ENCODE measurements at places on chromosomes 12 and 14. TPM values are rescaled to one million over a fixed set of nuclear protein-coding genes. Genes with fewer than 3 reads are reported as not detected.

ACAD10 gene
- total RNA-seq = 13.6 TPM

KERA gene
- not detected for total RNA-seq

RNASE3 gene
- total RNA-seq = not detected

C12orf54 gene
- not detected for total RNA-seq

PPP4R4 gene
- not detected for total RNA-seq

ANHX gene
- not detected for total RNA-seq

IL22 gene
- not detected for total RNA-seq

CLEC1B gene
- total RNA-seq = not detected

LHX5 gene
- total RNA-seq = not detected

PLCZ1 gene
- not detected for total RNA-seq

TCL1A gene
- 0.43 TPM for total RNA-seq

AGAP2 gene
- 23.5 TPM for total RNA-seq

CELA1 gene
- total RNA-seq = not detected

COX8C gene
- total RNA-seq = not detected

- DNase-seq = no peak
Measured at GRCh38 chr14:86012461-86012860, 482.5 kb downstream of the FLRT2 start.

- no peak for DNase-seq
Measured at GRCh38 chr14:99360774-99361595, 89.0 kb upstream of the BCL11B start.

DNA sequence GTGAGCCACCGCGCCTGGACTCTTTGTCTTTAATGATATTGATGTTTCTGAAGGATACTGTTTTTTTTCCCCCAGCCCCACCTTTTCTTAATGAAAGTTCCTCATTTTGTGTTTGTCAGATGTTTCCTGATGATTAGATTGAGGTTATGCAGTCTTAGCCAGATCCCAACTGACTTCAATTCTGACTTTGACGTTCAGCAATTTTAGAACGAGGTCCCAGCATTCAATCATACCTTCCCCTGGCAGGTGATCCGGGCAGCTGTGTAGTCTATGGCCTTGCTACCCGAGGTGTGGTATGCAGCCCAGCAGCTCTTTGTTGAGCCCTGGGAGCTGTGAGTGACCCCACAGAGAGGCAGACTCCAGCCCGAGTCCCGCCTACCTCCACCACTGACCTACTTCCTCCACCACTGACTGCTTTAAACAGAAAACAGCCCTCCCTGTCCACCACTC lies 82.7 kb downstream of the LGMN start:
- no peak for DNase-seq

DNA sequence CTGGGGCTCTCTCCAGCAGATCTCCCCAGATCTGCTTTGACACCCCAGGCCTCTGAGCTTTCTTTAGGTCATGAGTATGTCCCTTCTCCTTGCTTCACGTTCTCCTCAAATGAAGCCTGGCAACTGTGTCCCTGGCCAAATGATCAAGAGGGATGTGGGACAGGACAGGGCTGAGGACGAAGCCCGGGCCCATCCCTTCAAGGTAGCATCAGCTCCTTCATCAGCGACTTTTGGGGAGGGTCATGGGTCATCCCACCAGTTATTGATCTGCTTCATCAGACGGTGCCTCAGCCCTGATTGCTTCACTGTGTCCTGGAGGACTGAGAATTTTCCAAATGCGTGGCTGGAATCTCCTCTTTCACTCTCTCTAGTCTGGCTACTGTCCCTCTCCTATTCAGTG lies 32.3 kb downstream of the ACADS start:
- DNase-seq = no peak

DNA sequence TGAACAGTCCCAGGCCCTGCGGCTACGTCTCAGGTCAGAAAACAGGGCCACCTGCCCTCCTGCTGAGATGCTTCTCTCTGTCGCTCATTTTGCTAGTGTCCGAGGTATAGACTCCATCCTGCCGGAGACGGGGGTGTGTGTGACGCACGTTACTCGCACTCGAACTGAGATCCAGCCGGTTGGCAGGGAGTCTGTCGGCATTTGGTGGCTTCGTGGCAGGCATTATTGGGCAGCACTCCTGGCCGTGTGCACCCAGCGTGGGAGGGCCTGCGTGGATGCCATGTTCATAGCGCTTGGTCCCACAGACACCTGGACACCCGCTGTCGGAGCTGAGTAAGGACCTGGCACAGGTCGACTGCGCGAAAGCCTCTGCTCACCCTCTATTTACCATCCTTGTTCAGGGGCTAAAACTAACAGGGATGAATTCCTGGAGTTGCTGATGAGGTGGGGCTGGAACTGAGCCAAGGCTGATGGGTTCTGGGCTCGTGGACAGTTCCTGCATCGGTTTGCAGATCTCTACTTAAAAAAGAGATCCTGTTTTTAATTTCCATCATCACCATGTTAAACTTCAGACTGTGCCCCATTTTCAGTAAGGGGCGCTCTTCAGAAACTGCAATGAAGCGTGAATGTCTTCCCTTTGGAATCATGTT lies 28.6 kb downstream of the AACS start:
- DNase-seq = no peak

DNA sequence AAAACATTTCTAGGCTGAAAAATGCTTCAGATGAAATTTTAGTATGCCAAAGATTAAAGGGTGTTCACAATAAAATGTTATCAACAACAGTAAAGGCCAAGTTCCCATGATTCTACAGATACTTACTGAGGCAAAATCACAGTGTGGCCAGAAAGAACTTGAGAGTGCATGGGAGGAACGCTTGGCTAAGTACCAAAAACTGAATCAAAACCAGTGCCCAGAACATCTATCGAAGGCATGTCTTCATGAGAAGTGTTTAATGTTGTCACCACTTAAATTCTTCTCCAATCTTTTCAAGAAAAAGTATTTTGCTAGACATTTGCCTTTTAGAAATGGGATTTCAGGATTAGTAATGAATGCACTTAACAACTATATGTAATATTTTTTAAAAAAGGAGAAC lies 41.5 kb downstream of the KIF21A start:
- DNase-seq = no peak

DNA sequence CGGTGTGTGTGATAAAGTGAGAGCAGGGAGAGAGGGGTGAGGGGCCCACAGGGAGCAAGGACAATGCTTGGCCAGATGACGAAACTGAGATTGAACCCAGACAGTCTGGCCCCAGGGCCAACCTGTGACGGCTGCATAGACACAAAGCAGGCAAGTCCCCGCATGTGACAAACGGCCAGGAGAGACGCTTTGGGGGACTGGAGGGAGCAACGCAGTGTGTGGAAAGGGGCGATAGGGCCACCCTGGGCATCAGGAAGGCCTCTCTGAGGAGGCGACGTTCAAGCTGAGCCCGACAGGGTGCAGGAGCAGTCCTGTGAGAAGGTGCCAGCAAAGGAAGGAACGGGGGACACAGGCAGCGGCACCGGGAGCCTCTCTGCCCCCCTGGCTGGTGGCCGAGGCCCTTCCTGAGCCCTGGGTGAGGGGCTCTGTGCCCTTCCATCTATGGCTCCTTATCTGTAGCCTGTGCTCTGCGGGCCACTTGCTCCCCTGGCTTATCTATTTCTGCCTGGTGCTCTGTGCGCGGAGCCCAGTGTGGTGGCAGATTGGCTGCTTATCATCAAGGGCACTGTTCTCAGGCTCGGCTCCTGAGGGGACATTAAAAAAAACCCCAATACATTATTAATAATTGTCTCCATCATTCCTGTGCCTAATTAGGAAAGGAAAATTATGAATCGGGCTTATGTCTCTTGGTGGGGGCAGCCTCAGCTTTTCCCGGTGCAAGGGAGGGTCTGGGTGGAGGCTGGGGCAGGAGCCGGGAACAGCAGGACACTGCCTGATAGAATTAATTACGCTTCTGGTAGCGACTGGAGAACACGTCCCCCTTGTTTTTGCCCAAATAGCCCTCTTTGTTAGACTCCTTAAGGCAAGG lies 39.8 kb downstream of the PRIMA1 start:
- DNase-seq = no peak

- DNase-seq = no peak
Measured at GRCh38 chr14:50116966-50117365, 594 bp upstream of the VCPKMT start.

- DNase-seq = peak; percentile 69
Measured at GRCh38 chr14:63632932-63633514, 8.6 kb downstream of the WDR89 start.

DNA sequence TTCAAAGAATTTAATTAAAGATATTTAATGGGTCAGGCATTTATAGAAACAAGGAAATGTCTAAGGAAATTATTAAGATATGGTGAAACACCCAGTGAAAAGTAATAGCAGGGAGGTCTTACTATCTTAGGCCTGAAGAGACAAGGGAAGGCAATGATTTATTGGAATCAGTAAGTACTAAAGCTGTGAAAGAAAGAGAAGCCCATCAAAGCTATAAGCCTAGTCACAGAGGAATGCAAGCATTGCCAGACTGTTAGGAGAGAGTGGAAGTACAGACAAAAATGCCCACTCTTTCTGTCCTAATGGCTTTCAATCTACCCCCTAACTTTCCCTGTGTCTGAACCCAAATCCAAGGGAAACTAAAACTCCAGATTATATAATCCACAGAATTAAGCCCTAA lies 69.2 kb upstream of the PIK3C2G start:
- DNase-seq = no peak

DNA sequence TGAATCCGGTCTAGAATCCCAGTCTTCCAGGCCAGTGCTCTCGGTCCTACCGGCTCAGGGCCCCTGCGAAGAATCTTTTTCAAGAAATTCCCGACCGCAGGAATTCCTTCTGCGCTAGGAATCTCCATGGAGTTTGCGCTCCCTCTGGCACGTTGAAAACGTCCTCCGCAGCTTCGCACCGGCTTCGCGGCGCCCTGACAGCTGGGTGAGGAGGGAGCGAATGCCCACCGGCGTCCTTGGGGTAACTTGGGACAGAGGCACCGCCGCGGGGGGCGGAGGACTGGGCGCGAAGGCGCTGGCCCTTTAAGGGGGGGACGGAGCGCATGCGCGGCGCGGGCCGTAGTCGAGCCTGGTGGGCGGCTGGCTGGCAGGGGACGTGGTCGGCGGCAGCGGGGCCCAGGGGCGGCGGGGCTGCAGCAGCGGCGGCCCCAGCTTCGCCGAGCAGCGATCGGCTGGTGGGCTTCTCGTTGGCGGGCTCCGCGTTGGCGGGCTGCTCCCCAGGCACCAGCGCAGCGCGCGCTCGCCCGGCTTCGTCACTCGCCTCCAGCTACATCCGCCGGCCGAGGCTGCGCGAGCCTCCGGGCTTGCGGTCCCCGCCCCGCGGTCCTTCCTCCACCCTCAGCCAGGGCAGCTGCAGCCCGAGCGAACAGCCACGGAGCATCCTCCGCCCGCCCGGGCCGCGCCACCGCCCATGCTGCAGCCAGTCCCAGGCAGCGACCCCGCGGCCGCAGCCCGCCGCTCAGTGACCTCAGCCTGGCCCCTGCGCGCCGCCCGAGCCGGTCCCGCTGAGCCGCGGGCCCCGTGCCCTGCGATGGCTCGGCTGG lies at the start of gene VASH1:
Gene VASH1 (plus strand): TSS at position 333 of the 824 bp plus-strand sequence. CDS start 1,354 bp downstream, outside the sequence.
- peak; percentile 77 for DNase-seq

GRCh38 chr12:11978726-11979384 lies 91.9 kb upstream of the BCL2L14 start:
- no peak for DNase-seq

DNA sequence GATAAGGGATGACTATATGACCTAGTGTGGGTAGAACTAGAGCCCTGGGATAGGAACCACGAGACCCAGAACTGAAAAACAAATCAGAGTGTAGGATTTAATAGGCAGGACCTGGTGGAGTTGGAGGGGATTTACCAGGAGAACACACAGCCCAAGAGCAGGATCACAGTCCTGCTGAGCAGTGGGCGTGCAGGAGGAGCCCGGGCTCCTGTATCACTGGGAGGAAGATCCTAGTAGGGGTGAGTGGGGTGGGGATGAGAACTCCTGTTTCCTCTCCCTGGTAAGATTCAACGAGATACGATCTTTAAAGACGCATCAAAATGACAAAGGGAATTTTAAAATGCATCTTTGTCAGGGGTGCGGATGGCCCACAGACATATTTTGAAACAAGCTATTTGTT lies 220.1 kb downstream of the GALC start:
- DNase-seq = no peak

- no peak for DNase-seq
Measured at GRCh38 chr12:2229661-2230539, 177.1 kb downstream of the CACNA1C start.

GRCh38 chr12:124453419-124454351 lies 113.7 kb downstream of the NCOR2 start:
- DNase-seq = peak; percentile 94

- DNase-seq = no peak
Measured at GRCh38 chr14:50222055-50222613, 9.2 kb downstream of the SOS2 start.

DNA sequence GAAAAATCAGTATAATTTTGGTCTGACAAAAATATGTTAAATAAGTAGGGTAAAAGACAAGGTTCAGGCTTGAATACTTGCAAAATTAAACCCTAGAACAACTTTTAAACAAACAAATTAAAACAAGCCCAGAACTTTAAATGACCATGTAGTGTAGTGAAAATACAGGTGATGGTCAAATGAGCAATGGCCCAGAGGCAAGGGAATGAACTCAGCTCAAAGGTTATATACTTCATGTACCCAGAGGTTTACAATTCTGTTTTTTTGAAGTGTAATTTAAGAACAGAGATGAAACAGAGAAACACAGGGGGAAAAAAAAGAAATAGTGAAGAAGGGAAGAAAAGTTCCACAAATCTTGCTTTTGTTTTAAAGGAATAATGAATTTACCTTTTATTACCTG lies 949.2 kb downstream of the TRHDE start:
- no peak for DNase-seq

- DNase-seq = no peak
Measured at GRCh38 chr12:125772403-125772802, 707.2 kb downstream of the AACS start.

- DNase-seq = peak; percentile 64
Measured at GRCh38 chr12:48795550-48796455, 6.9 kb upstream of the ADCY6 start.

- no peak for DNase-seq
Measured at GRCh38 chr12:81520064-81520945, 238.8 kb downstream of the PPFIA2 start.

DNA sequence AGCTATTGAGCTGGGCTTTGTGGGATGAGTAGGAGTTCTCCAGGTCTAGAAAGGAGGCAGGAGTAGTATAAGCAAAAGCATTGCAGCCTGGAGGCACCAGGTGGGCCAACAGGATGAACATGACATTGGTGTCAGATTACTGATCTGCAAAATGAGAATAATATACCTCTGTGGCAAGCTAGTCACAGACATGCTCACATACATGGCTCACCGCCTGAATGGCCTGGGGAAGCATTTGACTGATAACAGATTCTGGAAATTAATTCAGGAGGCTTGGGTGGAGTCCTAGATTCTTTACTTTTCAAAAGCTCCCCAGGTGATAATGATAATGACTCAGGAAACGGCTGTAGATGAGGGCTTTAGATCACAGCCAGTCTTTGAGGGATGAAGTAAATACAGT lies 709 bp downstream of the TCL1B start:
- no peak for DNase-seq

DNA sequence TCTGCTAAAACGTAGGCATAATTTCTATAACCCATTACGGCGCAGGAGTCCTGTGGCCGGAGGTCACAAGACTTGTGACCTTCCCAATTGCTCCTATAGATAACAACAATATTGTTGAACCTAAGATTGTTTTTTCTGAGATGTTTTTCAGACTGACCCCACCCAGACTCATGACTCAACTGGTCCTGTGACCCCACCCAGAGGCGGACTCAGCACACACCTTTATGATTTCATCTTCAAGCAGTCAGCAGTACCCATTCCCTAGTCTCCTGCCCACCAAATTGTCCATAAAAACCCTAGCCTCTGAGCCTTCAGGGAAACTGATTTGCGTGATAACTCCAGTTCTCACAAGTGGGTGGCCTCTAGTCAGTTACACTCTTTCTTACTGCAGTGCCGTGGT lies 5.9 kb upstream of the PPP4R3A start:
- no peak for DNase-seq

Measured in CD8-positive, alpha-beta T cell (primary cell).